NCI-H2081 (cell line): ENCODE measurements at places on chromosomes 6 and 20.
A peak's percentile ranks its signal among the peaks of the same experiment; 100 is the strongest.

- no peak for DNase-seq
These were observed 364.0 kb upstream of the ARID1B start for GRCh38 chr6:156413154-156413553.

DNA sequence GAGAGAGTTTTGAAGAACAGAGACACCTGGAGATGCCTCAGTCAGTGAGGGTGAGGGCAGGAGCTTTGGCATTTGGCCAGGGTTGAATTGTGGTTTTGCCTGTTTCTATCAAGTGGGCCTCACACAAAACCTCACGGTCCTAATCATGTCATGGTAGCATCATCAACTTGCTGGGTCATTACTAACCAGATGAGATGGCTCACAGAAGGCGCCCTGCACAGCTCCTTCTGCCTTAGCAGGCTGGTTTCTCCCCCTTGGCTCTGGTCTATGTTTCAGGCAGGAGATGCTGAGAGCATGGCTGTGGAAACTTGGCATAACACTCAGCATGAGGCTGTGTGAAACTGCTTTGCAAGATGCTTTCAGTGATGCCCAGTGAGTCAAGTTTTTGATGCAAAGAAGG lies 99.3 kb downstream of the LRRC1 start:
- peak; percentile 13 for DNase-seq

GRCh38 chr6:127547904-127548649 lies 28.9 kb upstream of the C6orf58 start:
- DNase-seq = no peak

GRCh38 chr6:24891004-24891403 lies 44.8 kb downstream of the RIPOR2 start:
- DNase-seq = no peak

DNA sequence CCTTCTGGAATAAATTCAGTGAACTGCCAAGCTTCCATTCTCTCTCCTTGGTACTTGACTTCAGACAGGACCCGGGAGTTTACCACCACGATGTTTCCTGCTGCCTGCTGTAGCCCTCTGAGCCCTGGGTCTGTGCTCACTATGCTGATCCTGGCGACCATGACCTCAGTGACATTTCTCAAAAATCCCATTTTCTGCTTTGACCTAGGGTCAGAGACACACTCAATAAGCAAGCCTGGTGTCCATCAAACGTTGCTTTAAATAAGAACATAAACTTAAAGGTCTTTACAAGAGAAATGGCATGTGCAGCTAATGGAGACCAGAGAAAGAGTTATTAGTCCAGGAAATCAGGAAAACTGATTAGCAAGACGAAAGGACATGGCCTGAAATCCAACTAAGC lies 509.7 kb upstream of the SULF2 start:
- no peak for DNase-seq

DNA sequence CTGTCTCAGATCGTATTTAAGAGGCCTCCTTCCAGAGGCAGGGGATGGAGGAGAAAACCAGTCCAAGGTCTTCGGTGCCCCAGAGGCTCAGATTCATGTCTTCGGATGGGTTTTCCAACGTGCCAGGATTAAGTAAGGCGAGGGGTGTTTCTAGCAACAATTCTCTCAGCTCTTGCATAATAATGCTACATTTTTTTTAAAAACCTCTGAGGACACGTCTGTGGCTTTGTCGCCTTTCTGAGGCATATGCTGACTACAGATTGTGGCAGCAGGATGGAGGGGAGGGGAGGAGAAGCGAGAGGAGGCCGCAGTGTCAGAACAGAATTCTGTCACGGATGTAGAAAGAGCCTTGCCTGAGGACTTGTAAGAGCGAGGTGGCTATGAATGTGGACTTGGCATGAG lies 17.7 kb upstream of the CCDC167 start:
- DNase-seq = no peak

DNA sequence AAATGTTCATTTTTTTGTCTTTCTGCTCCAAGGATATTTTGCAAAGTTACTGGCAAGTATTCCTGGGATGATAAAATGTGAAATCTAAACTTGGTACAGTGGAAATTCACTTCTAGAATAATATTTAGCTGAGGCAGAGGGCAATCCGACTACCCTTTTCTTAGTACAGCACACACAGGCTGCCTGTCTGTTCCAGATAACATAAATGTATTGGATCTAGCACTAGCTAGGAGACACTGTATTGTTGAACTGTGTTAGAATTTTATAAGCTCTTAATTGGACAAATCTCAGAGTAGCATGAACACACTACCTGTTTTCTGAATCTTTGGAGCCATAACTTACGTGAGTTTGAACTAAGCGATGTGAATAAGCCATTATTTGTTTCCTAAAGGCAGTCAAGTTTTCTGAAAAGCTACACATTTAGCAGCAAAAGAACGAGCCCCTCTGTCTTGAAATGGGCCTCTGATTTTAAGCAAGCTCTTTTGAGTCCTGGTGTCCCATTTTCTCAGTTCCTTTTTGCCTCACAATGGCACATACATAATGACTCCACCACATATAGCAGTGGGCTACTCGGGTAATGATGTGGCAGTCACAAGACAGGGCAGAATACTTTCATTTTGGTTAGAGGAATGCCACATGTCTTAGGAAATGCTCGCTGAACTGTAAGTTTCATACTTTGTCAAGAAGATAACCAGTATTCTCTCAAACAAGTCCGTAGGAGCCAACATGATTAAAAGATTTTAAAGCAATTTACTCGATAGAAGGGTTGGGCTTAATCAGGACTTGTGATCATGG lies 116.5 kb upstream of the ESR1 start:
- DNase-seq = no peak

DNA sequence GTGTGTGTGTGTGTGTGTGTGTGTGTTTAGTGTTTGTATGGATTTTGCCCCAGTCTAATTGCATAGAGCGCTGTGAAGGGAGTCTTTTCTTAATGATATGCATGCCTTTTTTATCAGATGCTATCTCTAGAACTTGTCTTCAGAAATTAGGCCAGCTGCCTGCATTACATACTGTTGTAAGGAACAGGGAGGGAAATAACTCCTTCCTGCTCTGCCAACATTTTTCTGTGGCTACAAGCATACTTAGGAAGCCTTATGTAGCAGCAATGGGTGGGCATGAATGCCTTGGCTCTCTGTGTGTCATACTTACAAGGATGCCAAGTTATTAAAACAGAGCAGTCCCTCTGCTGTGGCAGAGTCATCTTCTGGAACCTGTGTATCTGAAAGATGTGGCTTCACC lies 8.0 kb upstream of the COL21A1 start:
- no peak for DNase-seq

DNA sequence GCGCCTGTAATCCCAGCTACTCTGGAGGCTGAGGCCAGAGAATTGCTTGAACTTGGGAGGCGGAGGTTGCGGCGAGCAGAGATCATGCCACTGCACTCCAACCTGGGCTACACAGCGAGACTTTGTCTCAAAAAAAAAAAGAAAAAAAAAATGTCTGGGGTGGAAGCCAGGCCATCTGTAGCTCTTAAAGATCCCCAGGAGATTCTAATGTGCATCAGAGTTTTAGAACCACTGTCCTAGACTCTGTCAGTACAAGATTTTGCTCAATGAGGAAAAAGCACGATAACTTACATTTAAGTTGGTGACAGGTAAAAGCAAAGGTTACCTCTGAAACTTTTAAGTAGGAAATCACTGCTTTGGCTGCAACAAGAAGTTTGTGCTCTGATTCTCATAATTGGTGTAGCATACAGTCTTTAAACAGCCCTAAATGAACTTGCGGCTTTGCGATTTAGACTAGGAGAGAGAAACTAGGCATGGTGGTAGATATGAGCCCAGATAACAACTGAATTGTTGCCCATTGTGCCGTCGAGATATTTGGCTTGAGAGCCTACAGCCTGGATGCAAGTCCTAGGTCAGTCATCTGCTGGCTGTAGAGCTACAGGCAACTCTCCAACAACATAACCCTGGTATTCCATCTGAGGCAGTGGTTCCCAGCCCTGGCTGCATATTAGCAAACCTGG lies 67.2 kb downstream of the BACH2 start:
- no peak for DNase-seq

- no peak for DNase-seq
These were observed 104.8 kb downstream of the GMDS start for GRCh38 chr6:2140438-2141128.

DNA sequence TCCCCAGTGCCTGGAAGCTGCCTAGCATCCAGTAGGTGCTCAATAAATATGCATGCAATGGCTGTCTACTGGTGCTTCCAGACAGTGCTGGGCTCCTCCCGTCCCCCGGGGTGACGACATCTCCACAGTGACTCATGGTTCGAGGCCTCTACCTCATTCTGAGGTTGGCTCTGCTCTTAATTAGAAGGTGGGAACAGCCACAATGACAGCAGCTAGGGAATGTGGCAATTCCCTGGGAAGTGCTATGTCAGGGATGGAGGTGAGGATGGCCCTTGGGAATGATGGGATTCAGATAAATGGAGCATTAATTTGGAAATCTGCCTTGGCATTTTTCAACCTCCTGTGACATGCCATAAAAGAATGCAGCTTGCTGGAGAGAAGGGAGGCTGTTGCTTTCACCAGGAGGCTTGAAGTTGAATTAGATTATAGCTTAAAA lies 43.5 kb upstream of the NFATC2 start:
- no peak for DNase-seq

DNA sequence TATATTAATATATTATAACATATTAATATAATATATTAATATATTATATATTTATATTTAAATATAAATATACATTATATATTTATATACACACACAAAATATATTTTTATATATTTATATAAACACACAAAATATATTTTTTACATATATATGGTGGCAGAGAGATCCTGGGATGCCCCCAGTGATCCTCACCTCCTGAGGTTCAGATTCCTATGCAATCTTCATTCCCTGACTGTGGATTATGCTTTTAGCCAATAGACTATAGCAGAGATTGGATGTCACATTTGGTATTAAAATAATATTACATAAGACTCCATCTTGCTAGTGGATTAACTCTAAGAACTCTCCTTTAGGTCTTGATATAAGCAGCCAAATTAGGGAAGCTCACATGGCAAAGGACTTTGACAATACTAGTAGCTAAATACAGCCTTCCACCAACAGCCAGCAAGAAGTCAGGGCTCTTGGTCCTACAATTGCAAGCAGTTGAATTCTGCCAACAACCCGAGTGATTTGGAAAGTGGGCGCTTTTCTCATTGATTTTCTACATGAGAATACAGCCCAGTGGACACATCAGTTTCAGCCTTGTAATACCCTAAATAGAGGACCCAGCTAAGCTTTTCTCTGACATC lies 681.0 kb downstream of the C6orf118 start:
- no peak for DNase-seq

DNA sequence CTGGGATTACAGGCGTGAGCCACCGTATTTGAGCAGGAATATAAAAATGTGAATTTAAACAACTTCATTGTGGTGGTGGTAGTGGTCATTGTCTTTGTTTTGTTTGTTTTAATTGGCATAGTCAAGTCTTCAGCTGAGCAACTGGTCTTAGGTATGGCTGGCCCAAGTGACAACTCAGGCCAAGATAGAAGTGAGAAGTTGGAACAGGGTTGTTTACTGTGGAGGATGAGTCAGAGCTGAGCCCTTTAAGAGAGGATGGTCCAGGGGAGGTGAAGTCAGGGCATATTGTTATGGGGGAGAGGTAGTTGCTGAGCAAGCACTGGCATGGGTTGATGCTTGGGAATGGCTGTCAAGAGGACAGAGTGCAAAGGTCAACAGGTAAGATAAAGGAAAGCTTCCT lies 308.2 kb downstream of the FARS2 start:
- DNase-seq = no peak

DNA sequence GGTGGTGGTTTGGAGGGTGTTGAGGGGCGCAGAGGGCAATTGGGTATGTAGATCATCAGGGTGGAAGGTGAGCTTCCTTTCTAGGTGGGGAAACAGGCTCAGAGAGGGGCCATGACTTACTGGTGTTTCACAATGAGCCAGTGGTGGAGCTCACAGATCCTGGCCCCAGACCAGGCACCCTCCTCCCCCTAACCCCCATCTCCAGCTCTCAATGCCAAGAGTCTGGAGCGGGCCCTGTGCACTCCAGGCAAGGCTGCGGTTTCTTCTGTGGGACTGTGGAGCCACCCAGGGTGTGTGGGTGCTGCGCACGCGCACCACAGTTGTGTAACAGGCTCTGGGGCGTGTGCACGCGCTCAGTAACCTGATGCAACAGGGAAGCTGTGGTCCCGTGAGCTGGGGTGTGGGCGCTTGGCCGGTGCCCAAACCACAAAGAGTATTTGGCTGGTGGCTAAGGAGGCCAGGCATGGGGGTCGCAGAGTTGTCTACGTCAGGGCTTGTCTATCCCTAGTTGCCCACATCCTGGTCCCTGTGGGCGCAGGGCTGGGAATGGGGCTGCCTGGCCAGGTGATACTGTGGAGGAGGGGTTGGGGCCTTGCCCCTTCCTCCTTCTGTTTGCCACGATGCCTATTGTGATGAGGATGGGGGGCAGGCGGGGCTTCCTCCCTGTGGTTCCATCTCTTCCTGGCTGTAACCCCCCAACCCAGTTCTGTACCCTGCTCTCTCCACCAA lies 37.5 kb upstream of the MRPS18A start:
- DNase-seq = no peak

- DNase-seq = no peak
These were observed 50.6 kb downstream of the MAPK14 start for GRCh38 chr6:36078159-36078558.

GRCh38 chr6:140847262-140847645 lies 1285.5 kb upstream of the GJE1 start:
- no peak for DNase-seq

DNA sequence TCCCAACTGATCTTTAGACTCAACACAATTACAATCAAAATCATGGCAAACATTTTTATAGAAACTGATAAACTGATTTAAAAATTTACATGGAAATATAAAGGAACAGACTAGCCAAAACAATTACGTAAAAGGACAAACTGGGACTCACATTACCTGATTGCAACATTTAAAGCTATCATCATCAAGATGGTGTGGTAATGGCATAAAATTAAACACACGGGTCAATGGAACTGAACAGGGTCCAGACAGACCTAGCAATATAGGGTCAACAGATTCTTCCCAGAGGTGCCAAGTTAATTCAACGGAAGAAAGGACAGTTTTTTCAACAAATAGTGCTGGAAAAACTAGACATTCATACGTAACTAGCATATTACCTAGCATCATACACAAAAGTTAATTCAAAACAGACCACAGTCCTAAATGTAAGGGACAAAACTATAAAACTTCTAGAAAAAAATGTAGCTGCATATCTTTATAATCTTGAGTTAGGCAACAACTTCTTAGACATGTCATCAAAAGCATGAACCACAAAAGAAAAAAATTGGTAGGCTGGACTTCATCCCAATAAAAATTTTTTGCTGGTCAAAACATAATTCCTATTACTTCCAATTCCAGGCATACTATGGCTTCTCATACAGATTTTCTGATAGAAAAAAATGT lies 147.4 kb upstream of the BEND6 start:
- no peak for DNase-seq

DNA sequence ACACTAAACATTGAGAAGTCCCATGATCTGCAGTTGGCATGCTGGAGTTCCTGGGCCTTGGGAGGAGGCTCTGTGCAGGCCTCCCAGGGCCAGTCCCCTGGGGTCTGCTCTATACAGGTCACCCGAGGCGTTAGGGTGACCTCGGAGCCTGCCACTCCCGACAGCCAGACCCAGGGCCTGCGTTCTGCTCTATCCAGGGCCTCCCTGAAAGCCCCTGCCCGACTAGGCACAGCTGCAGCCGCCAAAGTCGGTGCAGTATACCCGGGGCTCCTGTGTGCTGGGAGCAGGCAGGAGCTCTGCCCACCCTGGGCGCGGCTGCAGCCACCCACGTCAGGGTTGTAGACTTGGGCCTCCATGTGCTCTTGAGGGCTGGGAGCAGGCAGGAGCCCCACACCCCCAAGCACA lies 6.3 kb upstream of the OR14J1 start:
- DNase-seq = no peak
